ENCODE measurements at places on chromosomes 4 and X. TPM values are rescaled to one million over a fixed set of nuclear protein-coding genes. Genes with fewer than 3 reads are reported as not detected.

NUDT11 gene
- 2.2 TPM for total RNA-seq

STOX2 gene
- total RNA-seq: 11.2 TPM

ARHGAP6 gene
- total RNA-seq: 14.7 TPM

RBMXL3 gene
- not detected for total RNA-seq

PRDX4 gene
- total RNA-seq: 72.9 TPM

Data from breast epithelium (tissue), 4 donors.